ENCODE measurements at places on chromosomes 12 and 14. TPM values are rescaled to one million over a fixed set of nuclear protein-coding genes. Genes with fewer than 3 reads are reported as not detected.

DNA sequence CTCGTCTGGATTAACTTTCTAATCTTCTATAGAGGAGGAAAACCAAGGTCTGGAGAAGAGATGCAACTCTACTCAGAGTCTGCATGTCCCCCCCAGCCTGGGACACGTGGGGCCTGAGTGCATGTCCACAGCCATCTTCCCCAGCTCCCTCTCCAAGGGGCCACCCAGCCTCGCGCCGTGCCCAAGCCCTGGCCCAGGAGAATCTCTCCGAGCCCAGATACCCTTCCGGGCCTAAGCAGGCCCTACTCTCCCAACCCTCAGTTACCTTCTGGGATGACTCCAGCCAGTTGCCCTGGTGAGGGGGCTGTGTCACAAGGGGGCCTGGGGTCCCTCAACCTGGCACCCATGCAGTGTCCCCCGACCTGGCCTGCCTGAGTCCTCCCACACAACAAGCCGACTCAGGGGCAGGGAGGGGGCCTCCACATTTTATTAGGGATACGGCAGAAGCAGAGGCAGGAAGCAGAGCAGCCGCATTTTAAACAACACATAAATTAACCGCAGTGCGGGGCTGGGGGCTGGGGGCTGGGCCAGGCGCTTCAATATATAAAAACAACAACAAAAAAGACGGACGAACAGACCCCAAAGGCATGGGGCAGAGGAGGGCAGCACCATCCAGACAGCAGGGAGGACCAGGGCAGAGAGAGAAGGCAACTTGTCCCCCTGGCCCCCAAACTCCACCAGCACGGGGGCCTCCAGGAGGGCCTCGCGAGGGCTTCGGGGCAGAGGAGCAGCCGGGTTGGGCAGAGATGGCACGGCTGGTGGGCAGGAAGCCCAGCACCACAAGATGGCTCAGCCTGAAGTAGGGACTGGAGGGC lies 37.3 kb downstream of the NCKAP5L start:
- no peak for DNase-seq

- DNase-seq = no peak
These were observed 425.2 kb downstream of the GALC start for GRCh38 chr14:87567618-87568295.

DNA sequence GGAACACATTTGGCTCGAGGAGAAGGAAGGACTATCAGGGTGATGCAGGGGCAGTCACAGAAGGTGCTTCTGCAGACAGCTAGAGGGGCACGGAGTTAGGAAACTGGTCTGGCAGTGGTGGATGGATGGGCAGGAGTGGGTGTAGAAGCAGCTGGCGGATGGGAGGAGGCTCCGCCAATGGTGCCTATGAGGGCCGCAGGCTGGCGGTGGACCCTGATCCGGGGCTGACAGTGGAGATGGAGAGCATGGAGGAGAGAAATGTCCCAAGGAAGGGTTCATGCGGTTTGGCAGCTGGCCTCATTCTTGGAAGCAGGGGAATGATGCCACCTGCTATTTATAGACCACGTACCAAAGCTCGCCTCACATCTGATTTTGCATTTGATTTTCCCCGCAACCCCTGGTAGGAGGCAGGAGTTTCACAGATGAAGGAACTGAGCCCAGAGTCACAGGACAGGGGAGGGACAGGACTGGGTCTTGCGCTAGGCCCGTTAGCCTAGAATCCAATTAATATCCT lies 237.1 kb downstream of the FOXN3 start:
- DNase-seq = no peak

GRCh38 chr12:42255866-42256261 lies 17.8 kb upstream of the YAF2 start:
- DNase-seq = no peak

DNA sequence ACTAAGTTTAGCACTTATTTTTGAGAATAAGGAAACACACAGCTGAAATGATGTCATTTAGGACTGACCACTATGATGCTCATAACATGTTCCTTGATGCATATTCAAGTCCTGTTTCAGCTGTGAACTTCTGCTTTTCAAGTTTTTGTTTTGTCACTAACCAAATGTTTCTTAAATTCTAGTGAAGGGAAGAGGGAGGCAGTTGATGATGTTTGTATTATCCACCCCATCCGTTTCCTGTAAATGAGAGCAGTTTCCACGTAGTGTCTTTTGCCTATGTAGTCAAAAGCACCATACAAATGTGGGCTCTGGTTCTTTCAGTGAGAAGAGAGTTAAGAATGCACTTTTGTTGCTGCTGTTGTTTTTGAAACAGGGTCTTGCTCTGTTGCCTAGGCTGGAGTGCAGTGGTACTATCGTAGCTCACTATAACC lies 491.8 kb downstream of the PCNX1 start:
- DNase-seq = no peak

- DNase-seq = no peak
These were observed 187.4 kb upstream of the RASSF8 start for GRCh38 chr12:25771041-25771440.

DNA sequence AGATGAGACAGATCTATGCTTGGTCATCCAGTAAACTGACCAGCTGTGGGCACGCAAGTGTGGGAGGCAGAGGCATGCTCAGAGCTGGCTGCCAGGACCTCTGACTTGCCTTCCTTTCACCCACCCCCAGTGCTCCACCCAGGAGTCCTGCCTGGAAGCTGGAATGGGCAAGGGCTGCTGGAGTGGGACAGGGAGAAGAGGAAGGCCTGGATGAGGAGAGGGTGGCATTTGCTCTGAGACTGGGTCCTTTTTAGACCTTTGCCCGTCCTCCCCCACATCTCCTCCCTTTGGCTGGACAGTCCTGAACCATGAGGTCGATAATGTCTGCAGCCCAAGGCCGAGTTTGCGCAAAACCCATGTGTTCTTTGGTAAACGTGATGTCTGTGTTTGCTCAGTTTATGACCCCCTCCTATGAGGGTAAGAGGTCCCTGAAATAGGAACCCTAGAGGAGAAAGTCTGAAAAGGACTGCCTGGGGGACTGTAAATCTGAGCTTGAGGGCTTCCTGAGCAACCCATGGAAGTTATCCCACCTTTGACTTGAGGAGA lies 3.8 kb upstream of the INHBE start:
- DNase-seq = no peak

DNA sequence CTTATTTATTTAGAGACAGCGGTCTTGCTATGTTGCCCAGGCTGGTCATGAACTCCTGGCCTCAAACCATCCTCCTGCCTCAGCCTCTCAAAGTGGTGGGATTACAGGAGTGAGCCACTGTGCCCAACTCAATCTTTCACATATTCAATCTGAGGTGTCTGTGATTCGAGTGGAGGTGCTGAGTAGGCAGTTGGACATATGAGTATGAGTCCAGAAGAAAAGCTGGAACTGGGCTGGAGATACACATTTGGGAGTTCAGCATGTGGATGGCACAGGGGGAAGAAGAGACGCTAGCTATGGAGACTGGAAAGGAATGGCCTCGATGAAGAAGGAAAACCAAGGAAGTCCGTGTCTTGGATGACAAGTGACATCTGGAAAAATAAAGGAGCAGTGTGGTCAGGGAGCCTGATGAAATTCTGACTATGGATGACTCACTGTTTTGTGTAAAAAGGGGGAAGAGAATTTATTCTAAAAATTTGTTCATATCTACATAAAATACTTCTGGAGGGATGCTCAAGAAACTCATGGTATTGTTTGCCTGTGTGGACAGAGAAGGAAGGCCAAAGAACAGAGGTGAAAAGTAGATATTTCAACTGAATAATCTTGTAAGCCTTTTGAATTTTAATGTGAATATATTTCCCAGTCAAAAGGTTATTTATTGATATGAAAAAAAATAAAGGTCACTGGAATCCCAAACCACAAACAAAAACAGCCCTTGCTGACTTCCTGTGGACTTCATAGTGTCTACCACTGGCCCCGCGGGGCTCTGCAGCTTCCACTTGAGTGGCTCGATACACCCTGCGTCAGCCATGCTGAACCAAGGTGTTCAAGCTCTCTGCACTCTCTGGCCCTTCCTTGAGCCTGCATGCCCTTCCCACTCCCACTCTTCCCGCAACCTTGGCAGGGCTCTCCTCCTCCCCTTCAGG lies 8.9 kb upstream of the LTA4H start:
- DNase-seq = no peak

GRCh38 chr14:100816950-100817901 lies 8.7 kb upstream of the MEG3 start:
- no peak for DNase-seq

DNA sequence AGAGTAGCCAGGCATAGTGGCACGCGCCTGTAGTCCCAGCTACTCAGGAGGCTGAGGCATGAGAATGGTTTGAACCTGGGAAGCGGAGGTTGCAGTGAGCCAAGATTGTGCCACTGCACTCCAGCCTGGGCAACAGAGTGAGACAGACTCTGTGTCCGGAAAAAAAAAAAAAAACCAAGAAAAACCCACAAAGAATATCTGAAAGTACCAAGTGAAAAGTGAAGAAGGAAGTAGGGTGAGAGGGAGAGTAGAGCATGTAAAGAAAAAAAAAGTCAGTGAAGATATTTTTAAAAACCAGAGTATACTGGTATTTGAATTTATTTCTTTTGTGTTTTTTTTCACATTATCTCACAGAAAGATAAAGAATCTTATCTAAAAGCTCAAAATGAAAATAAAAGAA lies 43.3 kb upstream of the ISM2 start:
- DNase-seq = no peak

DNA sequence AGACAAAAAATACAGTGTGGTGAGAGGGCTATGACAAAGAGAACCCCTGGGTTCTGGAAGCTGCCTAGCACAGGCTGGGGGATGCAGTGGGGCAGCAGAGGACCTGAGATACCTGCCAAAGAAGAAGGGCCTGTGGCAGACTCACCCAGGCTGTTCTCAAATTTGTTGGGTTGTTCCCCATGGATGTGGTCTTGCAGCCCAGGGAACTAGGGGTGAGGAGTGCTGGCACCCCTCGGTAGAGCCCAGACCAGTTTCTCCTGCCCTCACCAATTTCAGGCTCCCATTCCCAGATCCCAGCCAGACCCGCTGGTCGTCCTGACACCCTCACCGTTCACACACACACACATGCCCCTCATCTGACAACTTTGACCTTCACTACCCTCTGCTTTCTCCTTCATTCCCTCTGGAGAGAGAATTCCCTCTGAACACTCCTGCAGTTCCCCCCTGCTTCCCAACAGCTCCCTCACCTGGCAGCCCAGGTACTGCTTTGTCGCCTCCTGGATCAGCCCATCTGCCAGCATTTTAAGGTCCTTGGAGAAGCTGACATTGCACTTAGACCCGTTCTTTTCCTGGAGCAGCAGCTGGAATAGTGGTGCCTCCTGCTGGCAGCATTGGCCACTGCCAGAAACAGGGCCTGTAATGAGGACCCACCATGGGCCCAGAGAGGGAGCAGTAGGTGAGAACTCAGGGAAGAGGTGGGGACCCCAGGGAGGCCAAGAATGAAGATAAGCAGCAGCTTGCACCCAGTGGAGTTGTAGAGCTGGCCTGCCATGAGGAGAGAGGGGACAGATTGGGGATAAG lies 5.9 kb upstream of the GDF11 start:
- DNase-seq = no peak

GRCh38 chr14:59869381-59870255 lies 958 bp downstream of the RTN1 start:
- no peak for DNase-seq

DNA sequence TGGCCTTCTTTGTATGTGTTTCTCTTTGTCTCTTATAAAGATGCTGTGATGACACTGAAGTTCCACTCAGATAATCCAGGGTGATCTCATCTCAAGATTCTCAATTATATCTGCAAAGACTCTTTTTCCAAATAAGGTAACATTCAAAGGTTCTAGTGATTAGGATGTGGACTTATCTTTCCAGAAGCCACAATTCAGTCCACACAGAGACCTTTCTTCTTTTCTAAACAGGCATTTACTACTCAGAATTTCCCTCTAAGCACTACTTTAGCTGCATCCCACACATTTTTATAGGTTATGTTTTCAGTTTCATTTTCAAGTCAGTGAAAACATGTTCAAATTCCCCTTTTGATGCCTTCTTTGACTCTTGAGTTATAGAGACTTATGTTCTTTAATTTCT lies 9.0 kb upstream of the NKX2-1 start:
- no peak for DNase-seq

GRCh38 chr12:11622876-11623281 lies 26.6 kb upstream of the ETV6 start:
- DNase-seq = no peak

GRCh38 chr12:31406345-31406744 lies 80.4 kb upstream of the SINHCAF start:
- no peak for DNase-seq

DNA sequence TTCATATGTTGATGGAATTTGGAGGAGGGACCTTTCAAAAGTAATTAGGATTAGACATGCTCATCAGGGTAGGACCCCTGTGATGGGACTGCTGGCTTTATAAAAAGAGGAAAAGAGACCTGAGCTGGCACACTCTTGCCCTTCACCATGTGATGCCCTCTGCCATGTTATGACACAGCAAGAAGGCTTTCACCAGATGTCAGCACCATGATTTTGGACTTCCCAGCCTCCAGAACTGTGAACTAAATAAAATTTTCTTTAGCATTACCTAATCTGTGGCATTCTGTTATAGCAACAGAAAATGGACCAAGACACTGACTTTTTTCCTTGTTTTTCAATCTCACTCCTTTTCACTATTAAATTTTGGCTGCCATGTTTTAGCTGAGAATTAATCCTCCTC lies 105.0 kb upstream of the TMPO start:
- DNase-seq = no peak

DNA sequence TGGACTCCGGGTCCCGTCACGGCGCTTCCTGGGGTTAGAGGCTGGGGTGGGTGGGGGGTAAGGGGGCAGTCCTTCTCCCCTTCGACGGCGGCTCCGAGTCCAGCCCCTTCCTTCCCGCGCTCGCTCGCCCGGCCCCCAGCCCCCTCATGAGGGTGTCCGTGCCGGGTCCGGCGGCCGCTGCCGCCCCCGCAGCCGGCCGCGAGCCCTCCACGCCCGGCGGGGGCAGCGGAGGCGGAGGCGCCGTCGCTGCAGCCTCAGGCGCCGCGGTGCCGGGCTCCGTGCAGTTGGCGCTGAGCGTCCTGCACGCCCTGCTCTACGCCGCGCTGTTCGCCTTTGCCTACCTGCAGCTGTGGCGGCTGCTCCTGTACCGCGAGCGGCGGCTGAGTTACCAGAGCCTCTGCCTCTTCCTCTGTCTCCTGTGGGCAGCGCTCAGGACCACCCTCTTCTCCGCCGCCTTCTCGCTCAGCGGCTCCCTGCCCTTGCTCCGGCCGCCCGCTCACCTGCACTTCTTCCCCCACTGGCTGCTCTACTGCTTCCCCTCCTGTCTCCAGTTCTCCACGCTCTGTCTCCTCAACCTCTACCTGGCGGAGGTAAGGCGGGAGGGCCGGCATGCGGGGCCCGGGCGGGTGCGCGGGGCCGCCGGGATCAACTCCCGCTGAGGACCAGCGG lies 500 bp downstream of the GPR137C start:
- no peak for DNase-seq

- no peak for DNase-seq
These were observed 5.9 kb downstream of the GSG1 start for GRCh38 chr12:13097491-13098011.

- no peak for DNase-seq
These were observed 100.6 kb downstream of the OTOGL start for GRCh38 chr12:80199931-80200330.

Gene ITGB7
- total RNA-seq = 0.42 TPM

Gene SLC6A12
- total RNA-seq = not detected

Gene HNF1A
- total RNA-seq = not detected

Gene SELPLG
- total RNA-seq = 0.07 TPM

Gene TCL1A
- not detected for total RNA-seq

Gene HOXC4
- total RNA-seq = not detected

Gene ANKS1B
- 0.07 TPM for total RNA-seq
